Fibroblast of the aortic adventitia (primary cell): ENCODE measurements at places on chromosomes 6 and 20. TPM values are rescaled to one million over a fixed set of nuclear protein-coding genes. Genes with fewer than 3 reads are reported as not detected.

Gene OOEP
- not detected in 2 replicates for total RNA-seq

Gene ULBP3
- 0.41 and 16.4 TPM in 2 replicates for total RNA-seq

Gene MLN
- not detected in 2 replicates for total RNA-seq

Gene SLC22A7
- not detected in 2 replicates for total RNA-seq

Gene TGM2
- 6.0 and 117 TPM in 2 replicates for total RNA-seq

Gene SLC25A27
- total RNA-seq: 6.2 and 27.3 TPM in 2 replicates

DNA sequence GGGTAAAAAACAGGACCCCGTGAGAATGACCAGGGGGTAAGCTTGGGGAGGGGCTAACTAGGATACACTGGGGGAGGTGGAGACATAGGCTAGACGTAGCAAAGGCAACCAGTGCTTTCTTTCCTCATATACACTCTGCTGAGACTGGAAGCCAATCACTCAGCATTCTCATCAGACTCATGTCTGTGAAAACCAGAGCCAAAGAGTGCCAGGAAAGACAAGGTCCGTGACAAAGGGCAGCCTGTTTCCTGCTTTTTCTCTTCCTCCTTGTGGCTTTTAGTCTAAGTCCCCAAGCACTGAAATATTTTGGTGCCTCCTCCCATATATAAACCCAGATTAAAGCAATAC lies 97.9 kb upstream of the NEDD9 start:
- no peak for DNase-seq

- peak; percentile 41 for DNase-seq
Observed at GRCh38 chr6:88380618-88381288, 214.6 kb upstream of the CNR1 start.

- DNase-seq: no peak
Observed at GRCh38 chr6:107304421-107305025, 154.8 kb downstream of the PDSS2 start.

DNA sequence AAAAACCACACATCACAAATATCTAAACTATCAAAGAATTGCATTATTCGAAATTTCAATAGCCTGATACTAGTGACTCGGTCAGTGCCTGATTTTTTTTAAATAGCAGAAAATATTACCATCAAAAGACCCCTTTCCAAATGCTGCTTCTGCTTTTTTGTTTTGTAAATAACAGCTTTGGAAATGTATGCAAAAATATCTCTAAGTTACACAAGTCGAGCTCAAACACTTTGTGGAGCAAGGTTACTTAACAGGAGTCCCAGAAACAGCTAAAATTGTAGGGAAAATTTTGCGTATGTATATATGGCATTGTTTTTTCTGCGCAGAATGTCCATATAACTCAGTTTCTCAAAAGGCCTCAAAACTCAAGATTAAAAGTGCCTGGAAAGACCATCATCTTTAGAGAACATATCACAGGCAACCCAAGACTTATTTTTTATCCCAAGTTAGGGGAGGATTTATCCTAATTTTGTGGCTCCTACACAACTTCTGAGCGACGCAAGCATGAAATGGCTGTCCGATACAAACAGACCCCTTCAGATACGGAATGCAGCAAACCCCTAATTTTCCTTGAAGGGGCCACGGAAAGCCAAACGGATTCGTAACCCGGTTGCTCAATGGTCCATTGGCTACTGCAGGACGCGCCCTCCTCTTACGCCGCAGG lies 1.3 kb downstream of the CEP85L start:
- peak; percentile 56 for DNase-seq

GRCh38 chr6:85670573-85670972 lies 27.9 kb upstream of the SYNCRIP start:
- DNase-seq: peak; percentile 69

- DNase-seq: no peak
Observed at GRCh38 chr6:153059311-153059710, 56.8 kb upstream of the MTRF1L start.

- DNase-seq: peak; percentile 76
Observed at GRCh38 chr6:99521633-99522151, 6.5 kb upstream of the USP45 start.

DNA sequence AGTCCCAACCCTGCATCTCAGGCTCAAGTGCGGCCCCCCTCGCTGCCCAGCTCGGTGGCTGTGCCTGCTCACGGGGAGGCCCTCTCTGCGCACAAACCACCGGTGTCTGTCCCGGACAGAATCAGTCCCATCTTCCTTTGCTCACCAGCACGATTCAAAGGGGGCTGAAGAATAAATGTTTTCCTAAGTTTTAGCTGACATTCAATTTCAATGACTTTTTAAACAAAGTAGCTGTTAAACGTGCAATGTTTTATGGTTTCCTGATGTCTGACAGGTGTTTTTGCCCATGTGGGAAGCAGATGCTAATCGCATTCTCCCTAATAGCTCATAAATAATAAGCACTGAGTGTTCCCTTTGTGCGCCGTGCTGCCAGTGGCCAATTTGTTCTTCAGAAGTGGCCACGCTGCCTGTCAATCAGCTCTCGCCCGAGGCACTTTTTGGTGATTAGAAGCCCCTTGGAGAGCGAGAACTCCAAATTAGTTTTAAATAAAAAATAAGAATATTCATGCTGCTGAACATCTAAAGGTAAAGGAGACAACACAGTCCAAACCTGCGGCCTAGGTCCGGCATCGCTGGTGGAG lies 26.3 kb downstream of the BHLHE23 start:
- no peak for DNase-seq

- DNase-seq: peak; percentile 37
Observed at GRCh38 chr6:36599791-36600209, 5.6 kb downstream of the SRSF3 start.

DNA sequence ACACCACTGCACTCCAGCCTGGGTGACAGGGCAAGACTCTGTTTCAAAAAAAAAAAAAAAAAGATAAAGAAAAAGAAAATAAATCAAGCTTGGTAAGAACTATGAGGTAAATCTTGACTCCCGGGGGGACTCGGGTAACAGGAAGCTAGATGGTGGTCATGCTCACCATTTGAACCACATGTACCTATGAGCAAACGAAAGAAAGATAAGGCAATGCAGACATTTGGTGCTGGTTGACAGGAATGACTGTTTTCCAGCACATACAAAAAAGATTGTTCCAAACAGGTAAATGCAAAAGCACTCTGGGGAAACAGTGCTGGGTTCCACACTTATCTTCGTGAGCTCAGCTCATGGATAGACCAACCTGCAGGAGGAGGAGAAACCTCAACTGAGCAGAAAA lies 22.8 kb upstream of the PTPN1 start:
- DNase-seq: no peak

DNA sequence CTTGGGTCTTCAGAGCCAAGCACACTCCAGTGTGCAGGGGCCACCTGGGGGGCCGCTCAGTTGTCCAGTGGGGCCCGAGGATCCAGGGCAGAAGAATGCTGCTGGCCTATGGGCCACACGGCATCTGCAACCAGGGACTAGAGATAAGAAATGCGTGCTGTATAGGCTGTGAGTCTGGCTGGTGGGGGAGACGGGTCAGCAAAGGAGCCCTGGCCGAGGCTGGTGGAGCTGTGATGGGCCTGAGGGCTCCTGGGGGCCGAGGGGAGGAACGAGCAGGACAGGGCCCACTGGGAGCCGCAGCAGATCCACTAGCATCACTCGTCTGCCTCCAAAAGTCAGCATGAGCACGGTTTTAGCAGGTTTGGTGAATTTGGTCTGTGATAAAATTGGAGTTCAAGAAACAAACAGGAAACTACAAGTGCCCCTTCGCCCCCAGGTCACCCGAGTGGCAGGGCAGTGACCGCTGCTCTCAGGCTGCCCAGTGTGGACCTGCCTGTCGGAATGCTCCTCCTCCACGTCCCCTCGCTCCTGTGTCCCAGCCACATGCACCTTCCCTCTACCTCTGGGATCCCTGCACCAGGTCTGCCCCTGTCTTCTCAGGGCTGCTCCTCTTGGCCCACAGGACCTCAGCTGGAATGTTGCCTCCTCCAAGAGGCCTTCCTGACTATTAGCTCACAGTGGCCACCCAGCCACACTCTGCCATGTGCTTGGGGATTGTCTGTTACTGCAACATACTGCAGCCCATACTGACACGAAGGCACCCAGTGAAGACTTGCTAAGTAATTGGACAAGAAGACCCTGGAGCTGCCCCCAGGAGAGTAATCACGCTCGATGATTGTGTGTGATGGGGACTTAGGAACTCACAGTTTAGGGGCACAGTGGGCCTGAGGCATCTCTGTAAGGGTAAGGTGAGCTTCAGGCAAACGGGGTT lies 10.9 kb downstream of the ACSS1 start:
- DNase-seq: no peak

DNA sequence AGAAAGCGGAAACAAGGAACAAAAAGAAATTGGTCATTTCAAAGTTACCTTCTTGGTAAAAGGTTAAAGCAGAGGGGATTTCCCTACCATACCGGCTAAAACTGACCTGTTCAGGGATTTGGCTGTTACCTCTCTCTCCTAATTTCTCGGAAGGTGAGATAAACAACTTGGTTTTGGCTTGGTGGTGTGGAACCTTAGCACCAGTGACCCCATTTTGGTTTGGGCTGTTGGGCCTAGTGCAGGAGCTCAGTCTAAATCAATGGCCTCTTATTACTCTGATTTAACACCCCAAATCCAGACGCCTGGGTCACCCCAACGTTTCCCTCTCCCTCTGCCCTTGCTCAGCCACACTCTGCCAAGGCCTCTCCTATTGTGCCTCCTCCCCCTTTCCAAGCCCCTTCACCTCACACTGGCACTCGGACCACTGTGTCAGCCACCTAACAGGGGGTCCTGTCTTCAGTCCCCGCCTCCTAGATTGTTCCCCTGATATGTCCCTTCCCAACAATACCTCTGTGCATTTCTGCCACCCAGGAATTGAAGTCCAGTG lies 8.3 kb downstream of the NCR2 start:
- DNase-seq: no peak

DNA sequence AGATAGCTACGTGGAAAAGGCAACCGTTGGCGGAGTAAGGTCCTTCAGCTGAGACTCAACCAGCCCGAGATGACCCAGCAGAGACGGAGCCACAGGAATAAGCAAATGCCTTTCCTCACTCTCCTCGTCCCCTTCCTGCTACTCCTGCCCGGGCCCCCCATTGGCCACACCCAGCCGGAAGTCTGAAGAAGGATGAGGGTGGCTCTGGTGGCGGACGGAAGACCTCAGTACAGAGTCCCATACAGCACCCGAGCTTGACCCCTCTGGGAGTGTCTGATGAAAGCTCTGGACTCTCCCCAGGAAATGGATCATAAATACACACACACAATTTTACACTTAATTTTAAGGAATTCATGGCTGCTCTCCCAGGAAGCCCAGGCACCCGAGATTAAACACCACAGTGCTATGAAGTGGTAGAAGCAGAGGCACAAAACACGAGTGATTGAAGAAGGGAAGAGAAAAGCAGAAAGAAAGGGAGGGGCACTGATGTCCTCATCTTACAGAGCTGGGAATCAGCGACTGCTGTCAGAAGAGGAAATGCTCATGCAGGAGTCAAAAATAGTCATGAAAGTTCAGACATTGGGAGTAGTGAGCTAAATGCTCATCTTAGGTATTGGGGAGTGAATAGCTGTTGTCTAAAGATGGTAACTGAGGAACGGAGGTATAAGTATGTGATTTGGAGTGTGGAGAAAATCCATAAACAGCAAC lies 125.6 kb downstream of the BANF2 start:
- peak; percentile 43 for DNase-seq

GRCh38 chr6:128358244-128358776 lies 162.1 kb downstream of the PTPRK start:
- DNase-seq: no peak

DNA sequence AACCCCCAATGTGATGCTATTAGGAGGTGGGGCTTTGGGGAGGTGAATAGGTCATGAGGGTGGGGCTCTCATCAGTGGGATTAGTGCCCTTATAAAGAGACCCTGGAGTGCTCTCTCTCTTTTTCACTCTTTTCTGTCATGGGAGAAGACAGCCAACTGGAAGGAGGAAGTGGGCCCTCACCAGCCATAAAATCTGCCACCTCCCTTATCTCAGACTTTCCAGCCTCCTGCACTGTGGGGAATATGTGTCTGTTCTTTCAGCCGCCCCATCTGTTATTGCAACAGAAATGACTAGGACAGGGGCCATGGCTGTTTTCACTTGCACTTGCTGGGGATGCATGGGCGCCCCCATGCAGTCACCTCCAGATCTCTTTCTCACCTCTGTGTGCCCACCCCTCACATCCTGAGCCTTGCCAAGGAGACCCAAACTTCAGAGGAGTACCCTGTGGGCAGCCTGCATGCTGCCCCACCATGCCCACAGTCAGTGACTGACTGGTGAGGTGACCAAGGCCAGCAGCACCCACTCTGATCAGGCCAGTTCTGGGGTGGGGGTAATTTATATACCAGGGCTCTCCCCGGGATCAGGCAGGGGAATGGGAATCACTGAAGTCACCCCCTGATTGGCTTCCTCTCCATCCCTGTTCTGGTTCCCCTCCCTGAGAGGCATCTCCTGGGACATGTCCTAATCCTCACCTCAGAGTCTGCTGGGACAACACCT lies 118.4 kb downstream of the ANKRD60 start:
- no peak for DNase-seq

DNA sequence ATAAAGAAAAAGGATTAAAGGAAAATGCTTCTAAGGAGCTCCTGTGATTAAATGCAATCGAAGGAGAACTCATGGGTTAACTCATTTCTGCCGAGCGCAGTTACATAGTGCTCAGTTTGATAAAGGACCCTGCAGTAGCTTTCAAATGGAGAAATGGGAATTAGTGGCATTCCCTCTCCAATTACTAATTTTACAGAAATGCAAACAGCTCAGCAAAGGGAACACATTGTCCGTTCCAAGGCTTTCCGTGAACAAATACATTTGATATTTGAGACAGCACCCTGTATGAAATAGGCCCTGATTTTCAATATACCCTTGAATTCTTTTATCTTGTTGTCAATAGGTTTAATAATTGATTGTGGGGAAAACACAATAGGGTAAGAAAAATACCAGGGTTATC lies 375.9 kb upstream of the TSHZ2 start:
- DNase-seq: no peak

DNA sequence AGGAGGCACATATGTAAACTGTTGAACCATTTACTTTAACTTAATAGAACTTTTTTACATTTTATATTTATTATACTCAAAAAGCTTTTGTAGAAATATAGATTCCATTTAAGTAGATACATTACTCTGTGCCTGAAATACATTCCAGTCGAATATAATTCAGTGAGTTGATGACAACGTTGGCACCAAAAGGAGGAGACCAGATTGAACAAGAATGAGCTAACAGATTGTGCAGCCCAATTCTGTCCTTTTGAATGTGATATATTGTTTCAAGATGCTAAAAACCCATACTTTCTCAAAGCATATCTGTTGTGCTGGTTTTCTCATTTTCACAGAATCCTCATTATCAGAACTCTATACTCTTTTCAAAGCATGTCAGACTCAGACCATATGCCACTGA lies 147.4 kb upstream of the SIM1 start:
- peak; percentile 24 for DNase-seq

GRCh38 chr6:44298055-44298803 lies 14.9 kb downstream of the AARS2 start:
- DNase-seq: no peak

GRCh38 chr6:125784365-125784764 lies 6.4 kb upstream of the NCOA7 start:
- DNase-seq: peak; percentile 77
